ENCODE measurements at places on chromosomes 16 and 17.
A peak's percentile ranks its signal among the peaks of the same experiment; 100 is the strongest.

- DNase-seq = no peak
Measured at GRCh38 chr16:54411544-54411943, 125.0 kb upstream of the IRX3 start.

DNA sequence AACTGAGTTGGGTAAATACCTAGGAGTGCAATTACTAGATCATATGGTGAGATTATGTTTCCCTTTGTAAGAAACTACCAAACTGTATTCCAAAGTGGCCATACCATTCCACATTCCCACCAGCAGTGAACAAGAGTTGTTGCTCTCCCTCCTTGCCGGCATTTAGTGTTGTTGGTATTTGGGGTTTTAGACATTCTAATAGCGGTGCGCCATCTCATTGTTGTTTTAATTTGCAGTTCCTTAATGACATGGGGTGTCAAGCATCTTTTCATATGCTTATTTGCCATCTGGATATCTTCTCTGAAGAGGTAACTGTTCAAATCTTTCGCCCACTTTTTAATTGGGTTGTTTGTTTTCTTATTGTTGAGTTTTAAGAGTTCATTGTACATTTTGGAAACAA is 164.2 kb upstream of the LHX1 start:
- DNase-seq = no peak

DNA sequence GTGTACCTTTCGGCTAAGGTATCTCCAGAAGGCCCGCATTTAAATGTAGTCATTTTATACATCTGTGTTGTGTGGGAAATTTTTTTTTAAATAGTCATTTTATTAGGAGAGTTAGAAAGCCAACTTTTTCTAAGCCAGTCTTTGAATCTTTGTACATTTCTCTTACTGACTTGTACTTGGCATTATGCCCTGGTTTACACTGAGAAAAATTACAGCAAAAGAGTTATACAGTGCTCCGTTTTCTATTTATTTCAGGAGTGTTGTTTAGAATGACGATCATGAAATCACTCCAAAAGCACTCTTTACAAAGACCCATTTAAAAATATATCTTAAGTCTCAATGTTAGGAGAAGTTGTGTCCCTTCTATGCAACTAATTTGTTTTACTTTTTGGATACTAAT is 91.8 kb downstream of the CYB561 start:
- DNase-seq = peak; percentile 39

DNA sequence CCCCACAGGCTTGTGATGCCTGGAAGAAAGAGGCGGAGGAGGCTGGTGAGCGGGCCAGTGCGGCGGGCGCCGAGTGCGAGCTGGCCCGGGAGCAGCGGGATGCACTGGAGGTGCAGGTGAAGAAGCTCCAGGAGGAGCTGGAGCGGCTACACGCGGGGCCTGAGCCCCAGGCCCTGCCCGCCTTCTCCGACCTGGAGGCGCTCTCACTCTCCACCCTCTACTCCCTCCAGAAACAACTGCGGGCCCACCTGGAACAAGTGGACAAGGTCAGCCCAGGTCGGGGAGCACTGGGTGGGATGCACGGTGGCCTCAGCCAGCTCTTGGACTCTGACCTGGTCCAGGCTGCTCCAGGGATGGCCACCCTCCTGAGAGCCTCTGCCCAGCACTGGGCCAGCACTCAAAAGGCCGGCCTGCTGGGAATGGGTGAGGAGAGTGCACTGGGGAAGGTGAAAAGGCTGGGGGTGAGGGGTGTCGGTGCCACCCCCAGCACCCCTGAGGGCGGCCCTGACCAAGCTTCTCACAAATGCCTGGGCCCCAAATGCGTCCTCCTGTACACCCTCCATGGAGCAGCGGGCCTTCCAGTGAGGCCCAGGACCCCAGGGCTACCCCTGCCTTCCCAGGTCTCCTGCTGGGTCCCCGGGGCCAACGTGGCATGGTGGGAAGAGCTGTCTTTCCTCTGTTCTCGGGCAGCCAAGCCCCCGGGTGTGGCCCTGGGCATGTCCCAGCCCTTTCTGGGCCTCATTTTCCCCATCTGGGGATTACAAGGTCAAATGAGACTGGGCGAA is 20.8 kb downstream of the UNC13D start:
- DNase-seq = no peak

- no peak for DNase-seq
Measured at GRCh38 chr17:30234296-30234695, 1.2 kb downstream of the SLC6A4 start.

GRCh38 chr17:57561072-57561861 is 183.8 kb downstream of the CCDC182 start:
- DNase-seq = no peak

DNA sequence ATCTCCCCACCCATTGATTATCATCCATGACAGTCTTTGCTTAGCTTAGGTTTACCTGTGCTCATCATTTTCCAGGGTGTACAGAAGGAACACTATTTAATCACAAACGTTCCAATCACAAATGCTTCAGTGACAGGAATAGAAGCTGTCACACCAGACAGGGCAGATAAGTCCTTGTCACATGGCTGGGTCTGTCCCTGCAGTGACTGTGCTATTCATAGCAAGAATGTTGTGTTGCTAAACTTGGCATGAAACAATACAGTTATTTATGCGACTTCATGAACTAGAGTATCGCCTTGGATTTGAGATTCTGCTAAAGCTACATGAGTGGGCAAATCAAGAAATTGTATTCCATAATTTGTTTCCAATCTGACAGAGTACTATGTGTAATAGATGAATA is 108.4 kb downstream of the CDH13 start:
- no peak for DNase-seq

- no peak for DNase-seq
Measured at GRCh38 chr17:19000531-19001325, 3.8 kb downstream of the FAM83G start.

GRCh38 chr16:69610356-69610755 is 44.6 kb downstream of the NFAT5 start:
- DNase-seq = no peak

DNA sequence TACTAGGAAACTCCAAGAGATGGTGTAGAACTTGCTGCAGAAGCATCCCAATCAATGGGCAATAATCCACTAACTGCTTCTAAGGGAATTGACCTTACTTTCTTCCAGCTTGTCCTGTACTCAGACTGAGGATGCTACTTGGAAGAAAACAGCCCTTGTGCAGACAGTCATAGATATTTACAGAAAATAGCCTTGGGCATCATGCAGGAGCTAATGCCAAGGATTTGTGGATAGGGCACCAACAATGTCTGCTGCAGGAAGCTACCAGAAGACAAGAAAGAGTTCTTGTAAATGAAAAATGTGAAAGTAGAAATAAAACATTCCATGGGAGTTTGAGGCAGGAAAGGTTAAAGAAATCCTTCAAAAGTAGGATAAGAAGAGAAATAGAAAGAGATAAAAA is 21.5 kb upstream of the CSNK2A2 start:
- no peak for DNase-seq

DNA sequence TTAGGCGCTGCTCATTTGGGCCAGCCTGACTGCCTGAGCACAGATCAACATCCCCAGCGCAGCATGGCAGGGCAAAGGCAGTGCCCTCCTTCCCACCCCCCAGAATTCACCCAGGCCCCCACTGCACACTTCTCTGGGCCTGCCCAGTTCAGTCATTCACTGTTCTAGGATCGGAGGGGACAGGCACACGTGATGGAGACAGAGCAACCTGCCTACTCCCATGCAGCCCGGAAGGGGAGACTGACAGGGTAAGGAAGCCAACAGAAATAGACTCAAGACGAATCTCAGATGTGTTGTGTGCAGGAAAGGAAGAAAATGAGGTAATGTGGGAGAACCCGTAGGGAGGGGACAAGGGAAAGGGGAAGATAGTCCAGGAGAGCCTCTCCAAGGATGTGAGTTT is 59.2 kb upstream of the LYRM9 start:
- no peak for DNase-seq

DNA sequence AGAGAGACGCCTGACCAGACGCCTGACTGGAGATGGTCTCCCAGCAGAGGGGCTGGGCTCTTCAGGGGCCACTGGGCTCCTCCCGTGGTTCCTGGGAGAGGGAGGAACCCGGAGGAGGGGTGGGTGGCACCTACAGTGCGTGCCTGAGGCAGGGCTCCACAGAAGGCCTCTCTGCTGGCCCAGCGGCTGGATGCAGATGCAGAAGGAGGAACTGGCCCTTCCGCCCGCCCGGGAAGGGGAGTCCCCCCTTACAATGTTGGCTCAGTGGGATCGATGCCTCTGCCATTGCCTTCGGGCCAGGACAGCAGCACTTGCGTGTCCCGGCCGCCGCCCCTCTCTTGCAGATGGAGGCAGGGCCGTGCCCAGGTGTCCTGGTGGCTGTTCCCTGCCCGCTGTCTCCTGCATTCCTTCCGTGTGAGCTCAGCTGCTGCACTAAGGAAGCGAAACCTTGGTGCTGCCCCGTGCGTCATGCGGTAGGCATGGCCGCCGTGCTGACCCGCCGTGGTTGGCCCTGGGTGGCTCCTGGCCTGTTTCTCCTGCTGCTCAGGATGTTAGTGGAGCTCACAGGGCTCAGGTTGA is 15.1 kb downstream of the BAIAP2 start:
- no peak for DNase-seq

GRCh38 chr17:53141280-53141679 is 681.4 kb upstream of the KIF2B start:
- DNase-seq = no peak

- peak; percentile 83 for DNase-seq
Measured at GRCh38 chr17:40097931-40098845, 2.2 kb downstream of the NR1D1 start.

- peak; percentile 41 for DNase-seq
Measured at GRCh38 chr17:47316311-47316710, 7.4 kb upstream of the EFCAB13 start.

- no peak for DNase-seq
Measured at GRCh38 chr16:56898847-56899246, 33.1 kb upstream of the HERPUD1 start.

GRCh38 chr16:89711601-89712273 is 9.0 kb downstream of the VPS9D1 start:
- peak; percentile 64 for DNase-seq

GRCh38 chr17:7056386-7056785 is 12.5 kb upstream of the SLC16A11 start:
- no peak for DNase-seq

GRCh38 chr17:63434951-63435571 is 11.0 kb downstream of the CYB561 start:
- peak; percentile 43 for DNase-seq

GRCh38 chr17:45148183-45149036 is at the start of gene HEXIM1:
Gene HEXIM1 (plus strand): TSS chr17:45148475. CDS start chr17:45149191, 716 bp downstream.
- peak; percentile 100 for DNase-seq

DNA sequence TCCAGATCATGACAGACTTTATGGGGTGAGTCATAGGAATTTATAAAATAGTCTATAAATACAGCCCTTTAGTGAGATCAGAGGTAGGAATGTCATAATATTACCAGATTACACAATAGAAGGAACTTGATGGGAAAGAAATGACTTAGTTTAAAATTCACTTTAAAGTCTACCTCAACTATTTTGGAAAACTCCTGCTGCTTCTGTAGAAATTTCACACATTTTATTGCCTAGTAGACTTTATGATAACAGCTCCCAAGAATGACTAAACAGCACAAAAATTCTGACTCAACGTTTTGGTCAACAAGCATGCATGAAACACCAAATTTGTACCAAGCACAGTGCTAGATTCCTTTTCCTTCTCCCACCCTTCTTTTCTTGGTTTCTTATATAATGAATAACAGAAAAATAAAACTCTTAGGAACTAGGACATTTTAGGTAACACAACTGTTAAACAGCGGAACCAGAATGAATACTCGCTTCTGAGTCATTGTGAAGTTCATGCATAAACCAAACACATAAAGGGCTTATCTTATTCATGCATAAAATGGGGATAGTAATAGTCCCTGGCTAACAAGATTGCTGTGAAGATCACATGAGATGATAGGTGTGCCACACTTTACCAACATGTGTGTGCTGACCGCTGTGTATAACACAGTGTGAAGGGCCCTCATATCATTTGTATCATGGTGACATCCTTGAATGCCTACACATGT is 243.9 kb downstream of the CDH8 start:
- peak; percentile 54 for DNase-seq

All from foreskin fibroblast (primary cell).